ENCODE measurements at places on chromosomes 12 and 14.

DNA sequence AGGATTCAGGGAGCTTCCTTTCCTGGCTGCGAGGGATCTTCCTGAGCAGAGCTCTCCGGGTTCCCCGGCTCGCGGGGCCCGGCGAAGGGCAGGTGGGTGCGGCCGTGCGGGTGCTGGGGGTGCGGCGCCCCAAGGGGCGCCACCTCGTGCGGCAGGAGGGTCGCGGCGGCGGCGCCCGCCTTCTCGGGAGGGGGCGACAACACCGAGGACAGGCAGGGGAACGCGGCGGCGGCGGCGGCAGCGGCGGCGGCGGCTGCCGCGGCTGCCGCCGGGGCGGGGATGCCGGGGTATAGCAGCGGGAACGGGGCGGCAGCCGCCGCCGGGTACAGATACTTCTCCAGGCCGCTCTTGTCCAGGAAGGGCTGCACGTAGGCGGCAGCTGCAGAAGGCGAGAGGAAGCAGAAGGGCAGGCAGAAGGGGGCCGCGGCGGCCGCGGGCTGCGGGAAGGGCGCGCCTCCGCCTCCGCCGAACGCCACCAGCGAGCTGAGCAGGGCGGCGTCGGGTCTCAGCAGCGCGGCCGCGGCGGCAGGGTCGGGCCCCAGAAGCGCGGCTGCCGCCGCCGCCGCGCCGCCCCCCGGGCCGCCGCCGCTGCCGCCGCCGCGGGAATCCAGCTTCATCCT is 2.7 kb downstream of the BHLHE41 start:
- DNase-seq, result peak; percentile 34

DNA sequence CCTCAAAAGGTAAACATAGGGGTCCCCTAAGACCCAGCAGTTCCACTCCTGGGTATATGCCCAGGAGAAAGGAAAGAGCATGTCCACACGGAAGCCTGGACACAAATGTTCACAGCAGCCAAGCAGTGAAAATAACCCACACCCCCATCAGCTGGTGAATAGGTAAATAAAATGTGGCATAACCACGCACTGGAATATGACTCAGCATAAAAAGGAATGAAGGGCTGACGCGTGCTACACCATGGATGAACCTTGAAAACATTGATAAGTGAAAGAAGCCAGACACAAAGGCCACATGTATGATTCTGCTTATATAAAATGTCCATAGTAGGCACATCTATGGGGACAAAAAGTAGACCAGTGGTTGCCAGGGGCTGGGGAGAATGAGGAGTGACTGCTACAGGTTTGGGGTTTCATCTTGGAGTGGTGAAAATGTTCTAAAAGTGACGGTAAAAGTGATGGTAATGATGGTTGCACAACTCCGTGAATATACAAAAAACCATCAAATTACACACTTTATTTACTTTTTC is 3.8 kb upstream of the SCARB1 start:
- DNase-seq, result peak; percentile 88

- peak; percentile 39 for DNase-seq
Observed at GRCh38 chr12:94676031-94676641, 25.8 kb upstream of the TMCC3 start.

DNA sequence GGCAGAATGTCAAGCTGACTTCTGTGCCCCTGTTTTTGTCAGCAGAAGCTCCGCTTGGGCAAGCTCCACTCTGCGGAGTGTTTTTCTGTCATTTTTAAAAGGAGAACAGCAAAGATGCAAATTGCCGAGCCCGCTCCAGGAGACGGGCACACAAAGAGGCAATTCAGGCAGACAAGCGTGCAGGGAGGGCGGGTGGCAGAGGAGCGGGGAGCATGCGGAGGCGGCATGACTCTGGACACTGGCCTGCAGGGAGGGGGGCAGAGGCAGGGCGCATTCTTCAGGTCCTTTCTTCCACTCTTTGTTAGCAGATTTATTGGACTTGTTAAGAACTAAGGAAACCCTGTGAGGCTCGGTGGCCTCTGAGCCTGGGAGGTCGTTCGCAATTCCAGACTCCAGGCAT is 187.3 kb upstream of the RMST start:
- DNase-seq, result no peak

DNA sequence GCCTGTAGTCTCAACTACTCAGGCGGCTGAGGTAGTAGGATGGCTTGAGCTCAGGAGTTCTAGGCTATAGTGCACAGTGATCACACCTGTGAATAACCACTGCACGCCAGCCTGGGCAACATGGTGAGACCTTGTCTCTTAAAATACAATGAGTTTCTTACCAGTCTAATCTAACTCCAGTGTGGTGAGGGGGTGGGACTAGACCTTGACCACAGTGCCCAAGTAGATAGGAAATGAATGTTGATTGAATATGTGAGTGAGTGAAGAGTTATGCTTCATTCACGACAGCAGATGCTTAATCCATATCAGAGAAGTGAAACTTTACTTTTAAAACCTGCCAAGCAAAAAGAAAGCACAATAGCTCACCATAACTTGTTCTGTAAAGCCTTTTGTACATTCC is 11.2 kb upstream of the AK7 start:
- no peak for DNase-seq

DNA sequence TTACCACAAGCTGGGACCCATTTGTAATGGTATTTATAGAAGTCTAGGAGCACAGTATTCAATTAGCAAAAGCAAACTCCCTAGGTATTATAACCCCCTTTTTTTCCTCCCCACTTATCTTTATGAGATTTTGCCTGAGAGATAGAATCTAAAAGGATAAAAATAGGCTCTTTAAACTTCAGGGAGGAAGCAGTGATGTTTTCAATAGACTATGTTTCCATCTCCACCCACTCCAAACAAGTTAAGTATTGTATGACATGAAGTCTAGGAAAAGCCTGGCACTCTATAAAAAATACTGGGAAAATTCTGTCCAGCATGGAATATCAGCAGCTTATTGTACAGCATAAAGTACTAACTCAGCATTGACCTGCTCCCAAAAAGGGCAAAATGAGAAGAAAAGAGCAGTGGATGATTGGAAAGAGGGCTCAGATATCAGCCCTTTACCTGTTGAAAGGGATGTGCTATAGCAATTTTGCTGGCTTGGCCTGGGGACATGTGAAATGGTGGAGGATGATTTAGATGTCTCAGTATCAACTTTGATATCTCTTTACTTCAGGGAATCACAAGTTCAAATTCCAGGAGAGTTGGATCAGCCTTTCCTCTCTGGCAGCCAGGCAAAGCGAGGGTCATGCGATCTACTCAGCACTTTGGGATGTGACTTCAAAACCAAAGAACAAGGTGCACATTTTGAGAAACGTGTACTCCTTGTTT is 72.4 kb downstream of the IGF1 start:
- DNase-seq, result no peak
